ENCODE measurements at places on chromosomes 2 and 18.

- DNase-seq: no peak
Observed at GRCh38 chr2:221501210-221501882, 70.8 kb downstream of the EPHA4 start.

DNA sequence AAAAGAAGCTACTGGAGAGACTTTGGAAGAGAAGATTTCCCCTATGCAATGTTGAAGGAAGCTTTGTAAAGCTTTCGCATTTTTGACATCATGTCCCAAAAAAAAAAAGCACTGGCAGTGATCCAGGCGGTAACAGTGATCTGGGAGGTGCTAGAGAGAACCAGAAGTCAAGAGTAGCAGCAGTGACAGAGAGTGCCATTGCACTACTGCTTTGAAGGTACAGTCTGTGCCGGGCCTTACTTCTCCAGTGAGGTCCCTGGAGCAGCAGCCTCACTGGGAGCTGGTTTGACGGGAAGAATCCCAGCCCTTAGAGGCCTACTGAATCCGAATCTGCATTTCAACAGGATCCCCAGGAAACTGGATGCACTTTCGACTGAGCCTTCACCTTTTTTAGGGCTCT lies 50.9 kb upstream of the ATL2 start:
- DNase-seq: no peak

- DNase-seq: no peak
Observed at GRCh38 chr18:22509423-22509822, 91.7 kb upstream of the CTAGE1 start.

- DNase-seq: peak; percentile 51
Observed at GRCh38 chr2:235766278-235766677, 272.4 kb downstream of the AGAP1 start.

DNA sequence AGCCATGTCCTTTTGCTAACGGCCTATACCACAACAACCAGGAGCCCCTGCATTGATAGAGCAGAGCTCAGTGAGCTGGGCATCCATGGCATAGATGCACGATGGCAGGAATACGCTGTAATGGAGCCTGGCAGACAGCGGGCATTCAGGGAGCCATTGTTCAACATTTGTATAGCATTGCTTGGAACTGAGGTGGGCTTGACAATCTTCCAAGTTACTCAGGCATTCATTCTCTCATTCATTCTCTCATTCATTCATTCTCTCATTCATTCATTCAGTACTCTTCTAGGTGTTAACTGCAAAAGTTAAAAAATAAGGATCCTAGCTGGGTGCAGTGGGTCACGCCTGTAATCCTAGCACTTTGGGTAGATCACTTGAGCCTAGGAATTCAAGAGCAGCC lies 62.7 kb downstream of the MYOM1 start:
- no peak for DNase-seq

DNA sequence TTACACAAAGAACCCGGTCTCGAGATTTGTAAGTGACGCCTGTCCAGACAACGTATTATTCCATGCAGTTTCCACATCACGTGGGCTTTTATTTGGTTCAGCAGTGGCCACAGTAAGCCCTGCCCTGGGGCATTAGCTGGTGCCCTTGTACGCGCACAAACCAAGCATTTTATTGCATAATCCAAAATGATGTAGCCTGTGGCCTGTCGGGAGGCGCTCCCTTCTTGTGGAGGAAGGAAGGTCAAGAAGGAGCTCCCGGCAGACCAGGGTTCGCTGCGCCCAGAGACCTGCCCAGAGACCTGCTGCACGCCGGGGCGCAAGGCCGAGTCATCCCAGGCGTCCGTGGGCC lies 179.6 kb upstream of the ALKAL2 start:
- no peak for DNase-seq

DNA sequence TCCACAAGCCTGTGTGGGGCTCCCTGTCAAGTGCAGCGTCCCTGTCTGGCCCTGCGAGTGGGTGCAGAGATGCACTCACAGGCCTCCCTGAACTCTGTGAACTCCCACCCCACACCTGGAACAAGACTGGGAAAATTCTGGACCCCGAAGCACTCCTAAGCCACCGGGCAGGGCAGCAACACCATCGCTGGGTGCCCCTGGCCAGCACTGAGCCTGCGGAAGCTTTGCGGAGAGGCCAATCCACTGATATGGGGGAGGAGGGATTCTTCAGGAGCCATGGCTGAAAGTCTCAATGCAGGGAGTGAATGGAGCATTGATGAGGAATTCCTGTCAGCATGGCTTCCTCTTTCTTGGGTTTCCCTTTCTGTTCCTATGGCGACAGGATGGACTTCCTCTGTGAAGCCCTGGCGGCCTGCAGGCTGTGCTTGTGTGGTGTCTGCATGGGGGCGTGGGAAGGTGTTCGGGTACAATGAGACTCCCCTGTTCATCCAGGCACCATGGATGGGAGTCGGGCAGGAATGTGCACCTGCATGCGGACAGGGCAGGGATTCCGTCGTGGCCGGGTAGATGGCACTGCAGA lies 15.1 kb downstream of the TRIB2 start:
- DNase-seq: no peak
